ELR (cell line): ENCODE measurements at places on chromosomes 1 and 21.

DNA sequence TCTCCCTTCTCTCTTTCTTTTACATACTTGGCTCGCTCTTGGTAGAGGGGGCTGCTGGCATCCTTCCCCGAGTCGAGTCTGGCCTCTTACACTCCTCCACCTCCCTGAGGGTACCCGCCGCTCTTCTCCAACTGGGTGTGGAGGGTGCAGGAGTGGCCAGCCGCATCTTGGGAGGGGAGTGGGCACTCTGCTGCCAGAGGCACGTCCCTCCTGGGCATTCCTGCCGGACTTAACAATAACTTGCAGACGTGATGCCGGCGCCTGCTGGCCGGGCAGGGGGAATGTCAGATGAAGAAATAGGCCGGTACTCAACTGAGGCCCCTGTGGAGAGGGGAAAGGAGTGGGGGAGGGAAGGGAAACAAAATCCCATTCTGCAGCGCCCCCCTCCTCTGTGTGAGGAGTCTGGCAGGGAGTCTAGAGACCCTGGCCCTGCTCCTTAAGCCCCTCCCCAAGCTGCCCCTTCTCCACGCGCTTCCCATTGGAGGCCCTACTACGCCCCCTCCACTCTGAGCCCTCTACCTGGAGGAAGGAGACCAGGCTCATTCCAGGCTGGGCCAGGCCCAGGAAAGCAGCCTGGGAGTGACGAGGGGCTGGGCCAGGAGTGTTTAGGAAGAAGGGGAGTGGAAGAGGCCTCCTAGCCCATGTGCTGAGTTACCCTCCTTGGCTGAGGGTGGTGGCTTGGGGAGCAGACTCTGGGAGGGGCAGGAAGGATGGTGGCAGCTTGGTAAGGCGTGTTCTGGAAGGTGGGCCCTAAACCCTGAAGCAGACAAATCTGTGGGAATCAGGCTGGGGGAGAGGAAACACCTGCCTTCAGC, 1.8 kb downstream of the ATP2B4 start:
- DNase-seq, result peak; percentile 76

GRCh38 chr1:83083589-83084224, 915.2 kb downstream of the TTLL7 start:
- no peak for DNase-seq

- no peak for DNase-seq
Measured at GRCh38 chr1:47751996-47752451, 245.2 kb downstream of the TRABD2B start.

- no peak for DNase-seq
Measured at GRCh38 chr1:7331926-7332535, 439.1 kb upstream of the VAMP3 start.

DNA sequence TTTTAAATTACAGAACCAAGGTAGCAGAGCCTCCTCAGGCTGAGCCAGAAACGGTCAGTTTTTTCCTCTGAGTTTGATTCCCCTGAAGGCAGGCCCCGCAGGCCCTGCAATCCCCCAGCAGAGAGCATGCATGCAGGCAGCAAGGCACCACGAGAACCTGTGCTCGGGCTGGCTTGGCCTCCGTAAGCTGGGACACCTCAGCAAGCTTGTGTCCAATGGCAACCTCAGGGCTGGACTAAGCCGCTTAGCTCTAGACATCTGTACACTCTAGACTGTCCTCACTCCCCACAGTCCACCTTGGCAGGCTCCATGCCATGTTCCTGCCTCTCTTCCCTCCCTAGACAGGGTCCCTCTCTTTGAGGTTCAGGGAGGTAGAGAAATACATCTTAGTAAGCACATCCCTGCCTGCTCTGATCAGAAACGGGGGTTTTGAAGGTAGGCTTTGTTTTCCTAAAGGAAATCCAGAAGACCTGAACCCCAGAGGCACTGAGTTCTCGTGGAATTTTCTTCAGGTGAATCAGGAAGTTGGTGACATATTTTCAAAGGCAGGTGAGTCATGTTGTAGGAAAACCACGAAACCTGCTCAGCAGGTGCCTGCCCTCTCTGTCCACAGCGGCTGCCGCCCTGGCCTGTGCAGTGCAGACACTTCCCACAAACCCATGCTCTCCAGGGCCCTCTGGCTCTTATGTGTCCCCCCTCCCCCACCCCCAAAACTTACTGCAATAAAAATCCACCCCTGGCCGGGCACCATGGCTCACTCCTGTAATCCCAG, 7.0 kb downstream of the TMEM63A start:
- DNase-seq, result peak; percentile 29

GRCh38 chr1:191634801-191635508, 523.3 kb upstream of the RGS18 start:
- peak; percentile 13 for DNase-seq

GRCh38 chr1:153734396-153735089, 6.7 kb downstream of the INTS3 start:
- no peak for DNase-seq

GRCh38 chr1:203162403-203162802, 13.2 kb downstream of the MYBPH start:
- no peak for DNase-seq

DNA sequence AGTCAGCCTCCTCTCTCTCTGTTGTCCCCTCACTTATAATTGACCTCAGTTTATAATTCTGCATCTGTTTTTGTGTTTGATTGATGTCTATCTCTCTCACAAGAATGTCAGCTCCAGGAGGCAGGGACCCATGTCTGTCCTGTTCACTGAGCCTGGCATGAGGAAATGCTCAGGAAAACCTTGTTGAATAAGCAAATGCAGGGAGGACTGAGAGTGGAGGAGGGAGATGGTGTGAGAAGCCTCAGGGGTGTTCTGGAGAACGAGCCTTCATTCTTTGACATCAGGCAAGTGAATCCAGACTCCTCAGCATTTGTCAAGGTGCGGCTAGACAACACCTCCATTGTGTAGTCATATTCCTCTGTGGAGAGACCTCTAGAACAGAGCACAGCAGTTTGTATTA, 45.5 kb downstream of the MAN1C1 start:
- no peak for DNase-seq

GRCh38 chr1:44407430-44408211, 2.6 kb downstream of the RNF220 start:
- no peak for DNase-seq

DNA sequence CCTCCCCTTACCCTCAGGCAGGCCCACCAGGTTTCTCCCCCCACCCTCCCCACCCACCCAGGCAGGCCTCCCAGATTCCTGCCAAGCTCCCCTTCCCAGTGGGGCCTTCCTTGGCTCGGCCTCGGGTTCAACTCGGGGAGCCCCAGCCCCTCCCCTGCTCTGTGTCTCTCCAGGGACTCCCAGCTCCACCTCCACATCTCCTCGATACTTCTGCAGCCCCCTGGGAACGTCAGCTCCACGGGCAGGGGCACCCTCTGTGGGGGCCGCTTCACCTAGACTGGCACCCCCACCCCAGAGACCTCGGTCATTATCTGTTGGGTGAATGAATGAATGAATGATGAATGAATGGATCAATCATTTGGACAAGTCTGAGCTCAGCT, 775 bp downstream of the MMEL1 start:
- DNase-seq, result no peak

DNA sequence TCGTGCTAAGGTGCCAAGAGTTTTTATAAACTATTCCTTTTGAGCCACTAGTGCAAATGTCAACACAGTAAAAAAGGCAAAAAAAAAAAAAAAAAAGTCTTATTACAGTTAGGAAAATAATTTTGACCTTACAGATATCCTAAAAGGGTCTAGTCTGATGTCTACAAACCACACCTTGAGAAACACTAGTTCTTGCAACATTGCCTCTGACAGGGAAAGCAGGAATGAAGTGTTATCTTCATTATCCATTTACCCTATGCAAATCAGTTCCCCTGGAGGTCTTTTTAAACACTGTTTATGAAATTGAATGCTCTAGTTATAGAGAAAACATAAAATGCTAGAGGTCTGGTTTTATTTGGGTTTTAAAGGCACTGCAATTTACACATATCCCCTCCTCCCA, 115.2 kb upstream of the DMRTA2 start:
- no peak for DNase-seq

GRCh38 chr1:234957330-234958065, 171.1 kb downstream of the TOMM20 start:
- DNase-seq, result peak; percentile 83

DNA sequence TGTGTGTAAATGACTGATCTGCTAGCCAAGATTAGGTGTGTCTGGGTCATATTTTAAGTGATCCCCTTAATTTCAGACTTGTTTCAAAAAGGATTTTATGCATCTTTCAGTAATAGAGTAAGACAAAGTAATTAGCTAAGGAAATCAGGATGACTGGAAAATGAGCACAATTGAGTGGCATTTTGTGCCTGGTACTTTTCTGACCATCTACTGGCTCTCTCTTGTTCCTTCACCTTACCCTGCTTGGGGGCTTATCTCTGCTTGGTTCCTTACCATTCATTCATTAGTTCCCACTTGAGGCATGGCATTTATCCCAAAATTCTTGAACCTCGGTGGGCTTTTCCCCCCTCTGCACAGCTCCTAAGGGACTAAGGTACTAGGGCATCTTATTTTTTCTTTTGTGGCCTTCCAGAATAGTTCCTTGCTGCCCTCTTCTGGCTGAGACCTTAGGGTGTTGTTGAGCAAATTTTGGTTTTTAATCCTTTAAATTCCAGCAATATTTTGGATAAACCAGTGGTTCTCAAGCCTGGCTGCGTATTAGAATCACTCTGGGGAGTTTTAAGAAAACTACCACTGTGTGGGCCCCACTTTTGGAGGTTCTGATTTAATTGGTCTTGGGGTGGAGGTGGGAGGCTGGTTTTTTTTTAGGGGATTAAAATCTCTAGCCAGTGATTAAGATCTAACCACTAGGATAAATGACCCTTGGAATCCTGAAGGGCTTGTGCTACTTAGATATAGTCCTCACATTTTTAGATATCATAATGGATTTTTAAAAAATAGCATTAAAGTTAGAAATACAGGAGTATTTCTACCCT, 50.8 kb downstream of the HS2ST1 start:
- DNase-seq, result peak; percentile 57

- DNase-seq, result no peak
Measured at GRCh38 chr1:167627615-167627864, 2.5 kb upstream of the RCSD1 start.

- no peak for DNase-seq
Measured at GRCh38 chr1:195294911-195295310, 1313.3 kb downstream of the KCNT2 start.

DNA sequence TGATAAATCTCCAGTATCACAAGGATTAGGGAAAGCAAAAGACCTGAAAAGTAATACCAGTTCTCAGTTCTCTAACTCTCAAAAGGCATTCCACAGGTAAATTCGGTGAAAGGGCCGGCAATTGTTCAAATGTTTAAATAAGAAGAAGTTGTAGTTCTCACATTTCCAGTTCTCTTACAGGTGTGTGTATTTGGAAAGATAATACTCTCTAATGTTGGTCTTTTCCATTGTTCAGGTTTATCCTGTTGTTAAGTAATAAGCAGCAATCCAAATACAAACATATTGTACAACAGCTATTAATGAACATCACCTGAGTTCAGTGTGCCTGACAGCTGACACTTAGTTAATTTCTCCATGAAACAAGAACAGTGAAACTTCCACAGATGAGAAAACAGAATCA, 13.2 kb upstream of the PRKAB2 start:
- DNase-seq, result no peak

GRCh38 chr1:10046356-10047085, 13.8 kb downstream of the UBE4B start:
- DNase-seq, result no peak

GRCh38 chr1:233078396-233078795, 128.0 kb downstream of the NTPCR start:
- no peak for DNase-seq

GRCh38 chr1:236480758-236481436, 42.9 kb upstream of the LGALS8 start:
- no peak for DNase-seq

DNA sequence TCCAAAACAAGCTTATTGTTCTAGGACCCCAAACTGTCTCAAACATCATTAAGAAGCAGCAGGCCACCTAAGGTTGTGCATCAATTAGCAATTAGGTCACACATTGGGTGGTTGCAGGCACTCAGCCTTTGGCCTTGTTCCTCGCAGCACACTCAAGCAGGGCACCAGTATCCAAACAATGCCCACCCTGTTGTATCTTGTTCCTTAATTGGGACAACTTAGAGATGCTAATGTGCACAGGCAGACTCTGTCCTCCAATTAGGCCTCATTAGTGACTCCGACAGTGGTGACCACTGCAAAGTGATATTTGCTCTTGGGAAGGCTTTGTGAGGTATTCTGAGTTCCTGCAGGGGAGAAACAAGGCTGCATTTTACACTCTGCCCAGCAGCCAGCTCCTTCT, 515.1 kb upstream of the PTBP2 start:
- no peak for DNase-seq

DNA sequence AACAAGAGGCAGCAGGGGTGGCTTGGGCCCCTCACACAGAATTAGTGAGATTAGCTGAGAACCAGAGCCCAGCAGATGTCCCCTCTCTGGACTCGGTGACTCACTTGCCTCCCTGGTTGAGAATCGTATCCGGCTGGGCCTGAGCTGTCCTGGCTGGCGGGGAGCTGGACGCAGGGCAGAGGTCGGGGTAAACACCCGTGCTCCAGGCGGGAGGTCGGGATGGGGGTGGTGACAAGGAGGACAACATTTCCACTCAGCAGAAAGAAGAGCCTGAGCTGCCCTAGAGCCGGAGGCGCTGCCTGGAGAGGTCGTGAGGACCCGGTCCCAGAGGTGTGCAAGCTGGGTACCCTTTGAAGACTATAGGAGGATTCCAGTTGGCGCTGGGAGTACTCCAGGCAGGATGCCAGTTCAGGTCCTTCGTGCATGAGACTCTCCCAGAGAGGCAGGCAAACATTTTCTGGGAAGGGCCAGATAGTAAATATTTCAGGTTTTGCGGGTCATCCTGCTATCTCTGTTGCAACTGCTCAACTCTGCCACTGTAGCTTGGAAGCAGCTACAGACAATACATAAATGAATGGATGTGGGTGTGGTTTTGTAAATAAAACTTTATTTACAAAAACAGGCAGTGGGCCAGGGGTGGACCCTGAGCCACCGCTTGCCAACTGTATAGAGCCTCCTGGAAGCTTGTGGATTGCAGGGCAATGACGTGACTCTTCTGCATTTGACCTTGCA, 116.8 kb upstream of the WNT4 start:
- DNase-seq, result no peak

GRCh38 chr1:7376676-7377075, 394.4 kb upstream of the VAMP3 start:
- DNase-seq, result no peak

GRCh38 chr1:94746635-94747525, 73.3 kb upstream of the SLC44A3 start:
- no peak for DNase-seq

DNA sequence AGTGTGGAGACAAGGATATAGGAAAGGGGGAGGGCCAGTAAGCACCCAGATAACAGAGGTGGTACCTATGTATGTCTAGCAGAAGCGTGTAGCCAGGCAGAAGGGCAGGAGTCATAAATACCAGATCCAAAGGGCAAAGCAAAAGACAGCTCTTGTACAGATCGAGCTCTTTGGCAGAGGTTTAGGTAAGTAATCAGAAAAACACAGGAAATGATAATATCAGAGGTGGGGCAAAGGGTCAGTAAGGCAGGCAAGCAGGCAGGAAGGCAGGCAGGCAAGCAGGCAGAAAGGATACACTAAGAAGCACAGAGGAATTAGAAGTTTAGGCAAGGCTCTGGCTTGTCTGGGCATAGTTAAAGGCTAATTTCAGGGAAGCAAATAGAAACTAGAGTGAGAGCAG, 22.7 kb upstream of the SLFNL1 start:
- DNase-seq, result no peak
